Effector memory CD4-positive, alpha-beta T cell (primary cell): ENCODE measurements at places on chromosomes 3 and 15.

DNA sequence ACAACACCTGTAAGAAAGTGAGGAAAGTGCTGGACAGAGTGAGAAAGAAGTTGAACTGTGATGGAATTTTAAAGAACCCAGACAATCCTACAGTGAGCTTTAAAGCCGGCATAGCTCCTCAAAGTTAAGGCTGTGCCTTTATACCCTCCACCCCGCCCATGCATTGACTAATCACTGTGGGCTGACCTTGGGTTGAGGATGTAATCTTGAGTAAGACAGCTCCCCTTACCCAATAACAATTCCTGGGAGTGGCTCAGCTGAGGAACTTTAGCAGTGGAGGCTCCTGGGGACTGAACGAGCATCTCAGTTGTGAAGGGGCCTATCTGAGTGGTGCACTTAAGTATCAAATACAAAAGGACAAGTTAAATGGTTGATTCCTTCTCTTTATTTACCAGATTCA is 35.7 kb upstream of the ZNF770 start:
- DNase-seq = no peak

- no peak for DNase-seq
Measured at GRCh38 chr3:56753206-56753820, 48.4 kb downstream of the ARHGEF3 start.

DNA sequence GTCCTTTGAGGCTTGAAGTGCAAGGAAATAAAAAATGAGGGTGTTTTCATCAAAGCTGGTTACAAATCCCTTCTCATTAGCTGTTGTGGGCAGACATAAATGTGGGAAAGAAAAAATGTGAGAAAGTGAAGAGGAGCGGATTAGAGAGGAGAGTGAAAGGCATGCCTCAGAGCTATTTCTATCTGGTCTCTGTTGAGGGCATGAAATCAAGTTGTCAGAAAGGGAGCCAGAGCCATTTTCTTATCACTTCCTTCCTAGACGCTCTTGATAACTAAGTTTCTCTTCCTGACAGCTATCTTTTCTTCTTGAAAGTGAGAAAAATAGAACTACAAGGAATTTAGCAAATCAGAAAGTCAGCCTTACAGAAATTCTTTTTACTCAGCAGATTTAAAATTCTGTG is 20.8 kb upstream of the CAPN3 start:
- no peak for DNase-seq

DNA sequence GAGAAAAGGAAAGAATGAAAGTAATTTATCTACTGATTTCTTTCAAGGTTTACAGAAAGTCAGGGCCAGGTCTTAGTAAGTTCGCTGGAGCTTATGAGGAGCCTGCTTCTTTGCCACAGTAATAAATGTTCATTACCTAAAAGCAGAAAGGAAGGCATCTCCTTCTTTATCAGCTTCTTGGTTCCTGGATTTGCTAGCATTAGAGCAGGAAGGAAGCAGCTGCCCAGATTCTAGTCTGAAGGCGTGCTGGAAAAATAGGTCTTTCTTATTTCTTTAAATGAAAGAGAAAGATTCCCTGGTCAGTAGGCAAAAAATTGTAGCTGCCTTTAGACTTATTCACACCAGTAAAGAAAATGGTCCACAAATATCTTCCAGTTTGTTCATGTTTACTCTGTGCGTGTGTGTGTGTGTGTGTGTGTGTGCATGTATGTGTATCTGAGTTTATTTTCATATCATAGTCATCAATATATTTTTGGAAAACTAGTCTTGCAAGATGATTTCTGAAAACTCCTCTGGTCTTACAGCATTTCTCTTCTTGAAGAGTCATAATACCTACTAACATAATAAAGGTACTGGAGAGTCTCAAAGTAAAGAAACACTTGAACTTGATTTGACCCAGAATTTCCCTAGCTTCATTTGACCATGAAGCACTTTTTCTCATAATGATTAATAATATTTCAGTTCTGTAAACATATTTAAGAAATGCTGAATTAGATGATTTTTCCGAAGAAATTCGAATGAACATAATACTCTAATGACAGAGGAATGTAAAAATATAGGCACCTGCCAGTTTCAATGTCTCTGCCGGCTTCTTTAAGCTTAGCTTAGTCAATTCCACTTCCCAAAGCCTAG is 255.3 kb upstream of the ZPLD1 start:
- no peak for DNase-seq

DNA sequence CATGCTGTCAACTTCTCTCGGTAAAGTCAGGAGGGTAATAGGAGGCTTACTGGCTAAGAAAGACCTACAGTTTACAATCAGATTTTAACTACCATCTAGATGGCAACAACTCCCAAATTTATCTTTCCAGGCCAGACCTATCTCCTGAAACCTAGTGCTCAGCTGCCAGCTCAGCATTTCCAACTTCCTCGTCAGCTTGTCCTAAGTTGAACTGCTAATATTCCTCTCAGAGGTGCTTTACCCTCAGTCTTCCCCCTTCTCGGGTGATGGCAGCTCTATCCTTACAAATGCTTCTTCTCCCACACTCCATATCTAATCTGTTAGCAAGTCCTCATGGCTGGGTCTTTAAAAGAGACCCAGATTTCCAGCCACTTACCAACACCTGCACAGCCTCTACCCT is 36.9 kb upstream of the UBE2E2 start:
- no peak for DNase-seq

DNA sequence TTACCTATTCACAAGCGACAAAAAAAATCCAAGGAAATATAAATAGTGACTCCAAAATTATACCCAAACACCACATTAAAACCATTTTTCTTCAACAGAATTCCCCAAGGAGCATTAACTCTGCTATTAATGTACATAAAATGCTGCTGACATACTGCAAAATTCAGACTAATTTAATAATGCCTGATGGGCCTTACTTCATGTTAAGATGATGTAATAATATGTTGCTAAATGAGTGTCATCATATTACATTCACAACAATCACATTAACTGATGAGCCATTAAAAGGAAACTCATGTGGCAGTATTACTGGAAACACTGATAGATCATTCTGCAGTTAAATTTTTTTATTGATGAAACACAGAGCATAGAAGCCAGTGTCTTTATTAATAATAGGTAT is 204.9 kb upstream of the CGNL1 start:
- DNase-seq = no peak

GRCh38 chr3:130688015-130688688 is 58.5 kb downstream of the PIK3R4 start:
- DNase-seq = no peak

GRCh38 chr3:166285001-166285400 is 447.8 kb upstream of the BCHE start:
- DNase-seq = no peak

DNA sequence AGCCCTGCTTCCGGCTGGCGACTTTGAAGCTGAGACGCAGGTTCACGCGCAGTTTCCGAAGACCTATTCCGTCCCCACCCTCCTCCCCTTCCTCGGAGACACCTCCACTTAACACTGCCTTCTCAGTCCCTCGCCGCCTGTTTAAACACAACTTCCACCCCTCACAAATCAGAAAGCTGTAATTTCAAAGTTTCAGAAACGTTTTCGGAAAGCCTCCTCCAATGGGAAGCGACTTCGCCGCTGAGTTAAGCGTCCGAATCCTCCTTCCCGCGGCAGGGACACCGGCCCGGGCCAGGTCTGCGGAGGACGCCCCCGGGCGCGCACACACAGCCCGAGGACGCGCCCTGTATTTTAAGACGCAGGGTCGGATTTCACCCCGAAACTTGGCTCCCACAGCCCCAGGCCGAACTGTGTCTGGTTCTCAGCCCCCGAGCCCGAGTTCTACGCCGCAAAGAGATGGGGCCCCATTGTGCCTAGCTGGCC is 559 bp upstream of the LRRN1 start:
- DNase-seq = no peak

DNA sequence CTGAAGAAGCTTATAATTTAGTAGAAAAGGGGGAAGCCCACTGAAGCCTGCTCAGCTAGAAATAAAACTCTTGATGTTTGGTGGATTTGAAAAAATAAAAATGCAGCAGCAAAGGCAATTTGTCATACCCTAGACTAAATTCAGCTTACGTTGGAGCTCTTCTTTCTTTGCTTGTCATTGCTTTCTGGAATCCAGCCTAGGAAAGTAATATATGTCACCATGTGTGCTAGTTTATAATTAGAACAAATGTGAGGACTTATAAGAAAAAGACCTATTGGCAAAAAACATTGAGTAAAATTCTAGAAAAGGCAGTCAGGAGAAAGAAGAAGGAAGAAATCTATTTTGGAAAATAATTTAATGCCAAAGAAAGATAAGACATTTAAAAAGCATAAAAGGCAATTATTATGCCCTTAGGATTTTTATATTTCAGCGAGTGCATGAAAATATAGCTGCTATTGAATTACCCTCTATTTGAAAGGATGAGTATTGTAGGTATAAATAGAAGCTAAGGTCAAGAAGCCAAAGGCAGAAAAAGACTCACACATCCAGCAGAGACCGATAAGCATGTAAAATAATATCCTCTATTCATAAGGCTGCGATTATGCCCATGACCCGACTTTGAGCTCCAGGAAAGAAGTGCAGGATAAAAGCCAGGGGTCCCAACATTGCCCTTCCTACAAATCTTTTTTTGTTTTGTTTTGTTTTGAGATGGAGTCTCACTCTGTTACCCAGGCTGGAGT is 10.6 kb upstream of the BTBD1 start:
- no peak for DNase-seq

- DNase-seq = no peak
Measured at GRCh38 chr15:75712668-75713337, at the start of gene CSPG4. CSPG4 (minus strand) TSS chr15:75712848; CDS start chr15:75712755, 93 bp downstream.

- DNase-seq = no peak
Measured at GRCh38 chr3:105553851-105554250, 187.1 kb downstream of the ALCAM start.

- DNase-seq = no peak
Measured at GRCh38 chr15:64667736-64668161, 107.6 kb downstream of the RBPMS2 start.

DNA sequence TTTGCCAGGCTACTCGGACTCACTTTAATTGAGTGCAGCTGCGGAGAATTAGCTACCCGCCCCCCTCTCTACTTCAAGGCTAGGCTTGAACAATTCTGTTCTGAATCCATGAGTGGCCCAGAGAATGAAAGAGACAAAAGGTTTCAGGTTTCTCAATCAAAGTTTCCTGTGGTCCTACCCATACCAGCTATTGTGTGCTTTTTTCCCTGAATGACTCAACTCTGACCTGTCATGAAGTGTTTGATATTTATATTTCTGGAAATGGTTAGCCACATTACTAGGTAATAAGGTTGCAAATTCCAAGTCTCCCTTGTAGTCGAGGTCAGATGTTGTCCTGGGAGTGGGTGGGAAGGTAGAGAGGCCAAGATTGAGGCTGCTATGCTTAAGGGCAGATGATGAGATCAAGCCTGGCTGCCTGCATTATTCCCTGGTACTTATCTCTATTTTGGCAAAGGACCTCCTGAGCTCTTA is 392.7 kb upstream of the TBL1XR1 start:
- DNase-seq = no peak

DNA sequence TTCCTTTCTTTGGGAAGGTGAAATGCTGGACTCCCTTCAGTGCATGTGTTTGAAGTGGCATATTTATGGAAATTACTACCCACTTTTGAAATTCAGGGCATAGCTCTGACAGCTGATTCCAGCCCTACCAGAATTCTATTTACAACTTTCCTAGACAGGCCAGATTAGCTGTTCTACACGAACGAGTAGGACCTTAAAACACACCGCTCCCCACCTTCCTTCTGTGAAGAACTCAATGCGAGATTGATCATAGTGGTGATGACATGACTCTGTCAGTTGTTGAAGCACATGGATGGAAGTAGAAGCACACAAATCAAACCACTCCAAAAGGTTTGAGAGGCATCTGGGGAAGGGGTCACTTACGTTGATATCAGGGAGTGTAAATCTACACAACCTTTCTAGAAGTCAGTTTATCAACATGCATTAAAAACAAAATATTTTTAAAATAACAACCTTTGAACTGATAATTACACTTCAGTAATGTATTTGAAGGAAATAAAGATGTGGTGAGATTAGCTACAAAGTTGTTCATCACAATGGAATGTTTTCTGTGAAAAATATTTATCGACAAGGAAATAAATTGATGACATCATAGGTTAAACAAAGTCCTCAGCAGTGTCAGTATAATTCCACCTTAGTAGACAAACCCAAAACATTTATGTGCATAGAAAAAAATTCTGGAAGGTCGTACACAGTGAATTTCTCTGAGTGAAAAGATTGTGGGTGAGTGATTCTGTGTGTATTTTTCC is 29.8 kb downstream of the RARB start:
- DNase-seq = no peak

GRCh38 chr15:96053031-96053780 is 277.3 kb upstream of the NR2F2 start:
- DNase-seq = no peak

GRCh38 chr3:192302721-192303120 is 424.6 kb downstream of the FGF12 start:
- no peak for DNase-seq

DNA sequence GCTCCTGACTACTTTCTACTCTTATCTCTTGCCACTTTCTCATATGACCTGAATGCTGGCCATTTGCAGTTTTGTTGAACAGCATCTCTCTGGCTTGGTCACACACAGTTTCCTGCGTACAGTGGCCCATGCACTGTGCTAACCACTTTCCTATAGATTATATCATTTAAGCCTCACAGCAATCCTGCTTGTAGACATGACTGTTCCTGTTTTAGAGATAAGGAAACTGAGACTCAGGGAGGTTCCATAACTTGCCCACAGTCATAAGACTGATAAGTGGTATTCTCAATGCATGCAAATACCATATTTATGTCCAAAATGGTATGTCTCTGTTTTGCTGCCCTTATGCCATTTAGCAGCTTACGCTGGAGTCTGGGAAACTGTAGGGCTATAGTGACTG is 229.5 kb downstream of the NR1D2 start:
- no peak for DNase-seq

- DNase-seq = no peak
Measured at GRCh38 chr3:169404520-169404890, 259.0 kb downstream of the MECOM start.

GRCh38 chr3:186807231-186807630 is 949 bp upstream of the RFC4 start:
- DNase-seq = no peak
